ENCODE measurements at places on chromosomes 6 and 20.

DNA sequence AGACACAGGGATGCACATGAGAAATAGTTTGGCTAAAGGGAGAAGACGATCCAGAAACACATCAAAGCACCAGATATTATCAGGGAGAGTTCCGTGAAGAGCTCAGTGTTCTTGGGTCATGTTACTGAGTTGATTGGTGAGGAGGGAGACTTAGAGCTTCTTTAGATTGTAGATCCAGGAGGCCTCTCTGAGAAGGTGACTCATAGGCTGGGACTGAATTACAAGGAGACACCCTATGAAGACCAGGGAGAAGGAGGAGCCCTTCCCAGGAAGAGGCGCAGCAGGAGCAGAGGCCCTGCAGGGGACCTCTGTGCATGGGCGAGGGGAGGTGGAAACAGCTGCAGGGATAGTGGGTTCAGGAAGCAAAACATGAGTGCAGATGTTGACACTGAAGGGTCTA, 196.5 kb downstream of the SLC24A3 start:
- DNase-seq: no peak

DNA sequence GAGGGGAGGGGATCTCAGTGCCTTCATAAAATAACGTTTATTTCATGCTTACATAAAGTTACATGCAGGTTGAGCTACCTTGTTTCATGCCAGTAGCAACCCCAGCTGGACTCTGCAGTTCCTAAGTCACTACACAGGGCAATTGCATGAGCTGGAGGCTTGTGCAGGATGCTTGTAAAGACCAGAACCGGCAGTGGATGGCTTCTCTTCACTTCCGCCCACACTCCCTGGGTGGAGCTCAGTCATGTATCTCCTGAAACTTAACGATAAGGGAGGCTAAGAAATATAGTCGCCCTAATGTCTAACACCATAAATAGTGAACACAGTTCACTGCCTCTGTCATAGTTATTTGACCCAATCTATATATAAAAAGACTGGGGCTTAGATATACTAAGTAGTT, 99.4 kb upstream of the RAB32 start:
- no peak for DNase-seq

GRCh38 chr6:122663981-122664380, 53.8 kb downstream of the PKIB start:
- DNase-seq: no peak

DNA sequence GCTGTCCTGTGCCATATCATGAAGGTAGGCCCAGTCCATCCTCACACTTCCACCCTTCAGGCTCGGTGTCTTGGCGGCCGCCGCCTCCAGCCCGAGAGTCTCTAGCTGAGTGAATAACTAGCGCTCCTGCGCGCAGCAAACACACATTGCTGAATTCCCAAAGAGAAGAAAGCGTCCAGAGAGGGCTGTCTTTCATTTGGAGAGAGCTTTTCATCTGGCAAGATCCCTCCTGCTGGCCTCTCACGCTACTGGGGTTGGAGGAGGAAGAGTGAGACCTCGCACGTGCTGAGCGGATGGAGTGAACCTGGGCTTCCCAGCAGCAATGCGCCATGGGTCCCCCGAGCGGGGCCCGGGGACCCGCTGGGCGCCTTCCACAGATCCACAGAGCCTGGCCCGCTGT, 73.2 kb downstream of the NCR2 start:
- DNase-seq: no peak

- no peak for DNase-seq
Observed at GRCh38 chr6:158780988-158781691, 38.0 kb downstream of the EZR start.

- no peak for DNase-seq
Observed at GRCh38 chr6:25748049-25748448, 6.5 kb upstream of the SLC17A4 start.

DNA sequence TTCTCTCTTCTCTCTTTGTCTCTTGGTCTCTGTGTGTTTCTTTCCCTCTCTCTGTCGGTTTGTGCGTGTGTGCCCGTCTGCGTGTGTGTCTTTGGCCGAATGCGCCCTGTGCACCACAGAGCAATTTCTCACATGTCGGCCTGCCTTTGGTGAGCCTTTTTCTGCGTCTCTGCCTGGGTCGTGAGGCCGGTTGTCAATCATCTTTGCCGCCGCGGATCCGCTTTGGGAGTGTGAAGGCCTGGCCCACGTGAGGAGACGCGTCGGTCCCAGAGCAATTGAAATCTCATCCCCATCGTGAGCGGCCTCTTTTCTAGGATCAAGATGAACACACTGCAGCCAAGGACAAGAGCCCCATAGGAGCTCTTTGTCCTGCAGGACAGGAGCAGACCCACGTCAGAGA, 580.7 kb upstream of the ZNF337 start:
- DNase-seq: no peak

GRCh38 chr20:378961-379336, 1.6 kb upstream of the TRIB3 start:
- DNase-seq: no peak

DNA sequence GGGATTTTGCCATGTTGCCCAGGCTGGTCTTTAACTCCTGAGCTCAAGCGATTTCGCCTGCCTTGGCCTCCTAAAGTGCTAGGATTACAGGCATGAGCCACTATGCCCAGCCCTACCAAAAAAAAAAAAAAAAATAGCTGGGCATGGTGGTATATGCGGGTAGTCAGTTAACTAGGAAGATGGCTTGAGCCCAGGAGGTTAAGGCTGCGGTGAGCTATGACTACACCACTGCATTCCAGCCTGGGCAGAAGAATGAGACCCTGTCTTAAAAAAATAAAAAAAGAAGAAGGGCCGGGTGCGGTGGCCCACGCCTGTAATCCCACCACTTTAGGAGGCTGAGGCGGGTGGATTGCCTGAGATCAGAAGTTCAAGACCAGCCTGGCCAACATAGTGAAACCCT, 50.2 kb downstream of the ELOVL2 start:
- DNase-seq: no peak

DNA sequence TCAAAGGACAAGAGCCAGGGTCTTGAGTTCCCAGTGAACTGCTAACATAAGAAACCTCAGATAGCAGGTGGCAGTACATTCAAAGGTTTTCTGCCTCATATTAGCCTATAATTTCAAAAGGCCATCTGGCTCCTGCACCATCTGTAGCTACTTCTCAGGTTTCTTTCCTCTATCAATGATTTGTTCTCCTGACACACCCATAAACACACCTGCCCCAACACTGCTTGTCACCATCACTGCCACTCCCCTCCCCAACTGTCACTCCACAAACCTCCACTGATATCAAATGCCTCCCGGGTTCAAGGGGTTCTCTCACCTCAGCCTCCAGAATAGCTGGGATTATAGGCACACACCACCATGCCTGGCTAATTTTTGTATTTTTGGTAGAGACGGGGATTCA, 152.7 kb upstream of the SLC22A16 start:
- DNase-seq: no peak

DNA sequence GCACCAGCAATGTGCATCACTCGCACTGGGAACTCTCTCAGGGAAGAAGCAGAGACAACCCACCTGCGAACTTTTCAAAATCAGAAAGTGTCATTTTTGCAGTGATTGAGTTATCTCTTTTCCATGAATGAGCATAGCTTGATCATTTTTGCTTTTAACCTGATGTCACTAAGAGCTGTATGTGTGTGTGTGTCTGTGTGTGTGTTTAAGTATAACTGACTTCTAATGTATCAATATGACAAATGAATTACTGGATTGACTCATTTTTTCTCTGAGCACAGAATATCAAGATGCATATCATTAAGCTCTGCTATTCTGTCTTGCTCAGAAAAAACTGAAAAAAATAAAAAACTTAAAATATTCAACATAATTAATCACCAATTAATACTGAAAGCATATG, 548.9 kb upstream of the MARCKS start:
- no peak for DNase-seq

DNA sequence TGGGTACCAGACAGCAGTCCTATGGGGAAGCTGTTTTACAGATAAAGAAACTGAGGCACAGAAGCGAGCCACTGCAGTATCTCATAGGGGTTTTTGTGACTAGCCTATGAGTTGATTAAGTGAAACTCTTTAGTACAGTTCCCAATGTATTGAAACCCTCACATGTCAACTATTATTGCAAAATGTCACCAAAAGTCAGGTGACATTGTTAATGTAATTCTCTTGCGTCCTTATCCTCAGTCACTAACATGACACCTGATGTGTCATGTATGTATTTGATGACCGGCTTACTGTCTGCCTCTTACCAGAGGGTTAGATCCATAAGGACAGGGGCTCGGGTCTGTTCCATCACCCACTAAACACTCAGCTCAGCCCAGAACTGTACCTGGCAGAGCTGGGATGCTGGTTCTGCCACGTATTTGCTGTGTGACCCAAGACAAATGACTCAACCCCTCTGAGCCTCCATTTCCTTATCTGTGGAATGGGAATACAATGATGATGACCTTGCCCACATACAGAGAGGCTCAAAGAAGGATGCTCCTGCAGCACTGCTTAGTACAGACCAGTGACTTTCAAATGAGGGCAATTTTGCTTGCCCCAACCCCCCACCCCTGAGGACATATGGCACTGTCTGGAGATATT, 32.9 kb downstream of the PREX1 start:
- DNase-seq: no peak

DNA sequence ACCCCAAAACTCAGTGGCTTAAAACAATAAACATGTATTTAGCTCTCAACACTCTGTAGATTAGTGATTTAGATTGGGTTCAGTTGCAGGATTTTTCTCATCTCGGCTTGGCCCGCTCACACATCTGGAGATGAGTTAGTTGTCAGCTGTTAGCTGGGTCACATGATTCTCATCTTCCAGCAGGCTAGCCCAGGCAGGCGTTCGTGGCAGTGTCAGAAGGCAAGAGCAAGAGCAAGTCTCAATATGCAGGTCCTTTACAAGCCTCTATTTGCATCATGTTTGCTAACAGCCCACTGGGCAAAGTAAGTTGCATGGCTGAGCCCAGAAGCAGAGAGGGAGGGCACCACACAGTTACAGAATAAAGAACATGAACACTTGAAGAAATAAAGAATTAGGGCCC, 83.6 kb upstream of the MYLIP start:
- no peak for DNase-seq

GRCh38 chr6:13243033-13243432, 85.3 kb downstream of the TBC1D7 start:
- DNase-seq: no peak

DNA sequence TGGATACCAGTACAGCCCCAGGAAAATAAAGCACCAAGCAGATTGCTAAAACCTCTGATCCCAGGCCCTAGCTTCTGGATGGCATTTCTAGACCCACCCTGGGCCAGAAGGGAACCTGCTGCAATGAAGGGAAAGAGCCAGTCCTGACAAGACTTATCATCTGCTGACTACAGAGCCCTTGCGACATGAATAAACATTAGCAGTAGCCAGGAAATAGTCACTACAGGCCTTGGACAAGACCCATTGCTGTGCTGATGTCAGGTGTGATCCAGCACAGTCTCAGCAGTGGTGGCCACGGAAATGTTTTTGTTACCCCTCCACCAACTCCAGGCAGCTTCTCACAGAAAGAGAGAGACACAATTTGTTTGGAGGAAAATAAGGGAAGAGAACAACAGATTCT, 399.3 kb downstream of the HAO1 start:
- no peak for DNase-seq

DNA sequence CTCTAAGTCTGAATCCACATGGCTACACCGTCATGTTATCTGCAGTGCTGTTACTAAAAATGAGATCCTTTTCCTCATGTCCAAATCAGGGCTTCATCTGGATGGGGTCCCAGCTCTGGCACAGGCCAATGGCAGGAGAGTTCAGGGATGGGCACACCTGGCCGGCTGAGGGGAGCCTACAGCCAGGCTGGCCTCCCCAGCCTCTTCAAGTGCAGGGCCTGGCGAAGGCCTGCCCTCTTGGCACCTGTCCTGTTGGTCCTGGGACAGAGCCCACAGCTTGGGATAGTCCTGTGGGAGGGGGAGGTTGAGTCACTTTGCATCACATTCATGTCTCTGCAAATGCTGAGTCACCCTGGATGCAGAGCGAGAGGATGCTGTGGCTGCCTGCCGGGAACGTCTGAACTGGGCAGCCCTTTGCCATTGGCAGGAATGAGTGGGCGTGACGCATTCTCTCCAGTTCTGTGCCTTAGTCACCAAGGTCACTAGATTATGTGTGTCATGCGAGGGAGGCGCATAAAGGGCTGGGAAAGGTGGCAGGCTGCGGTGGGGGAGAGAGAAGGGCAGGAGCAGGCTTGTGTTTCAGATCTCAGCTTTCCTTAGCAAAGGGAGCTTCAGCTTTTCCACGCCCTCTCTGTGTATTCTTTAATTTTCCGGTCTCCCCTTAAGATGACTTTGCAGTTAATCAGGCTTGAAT, 223.2 kb upstream of the ECI2 start:
- DNase-seq: peak; percentile 16

DNA sequence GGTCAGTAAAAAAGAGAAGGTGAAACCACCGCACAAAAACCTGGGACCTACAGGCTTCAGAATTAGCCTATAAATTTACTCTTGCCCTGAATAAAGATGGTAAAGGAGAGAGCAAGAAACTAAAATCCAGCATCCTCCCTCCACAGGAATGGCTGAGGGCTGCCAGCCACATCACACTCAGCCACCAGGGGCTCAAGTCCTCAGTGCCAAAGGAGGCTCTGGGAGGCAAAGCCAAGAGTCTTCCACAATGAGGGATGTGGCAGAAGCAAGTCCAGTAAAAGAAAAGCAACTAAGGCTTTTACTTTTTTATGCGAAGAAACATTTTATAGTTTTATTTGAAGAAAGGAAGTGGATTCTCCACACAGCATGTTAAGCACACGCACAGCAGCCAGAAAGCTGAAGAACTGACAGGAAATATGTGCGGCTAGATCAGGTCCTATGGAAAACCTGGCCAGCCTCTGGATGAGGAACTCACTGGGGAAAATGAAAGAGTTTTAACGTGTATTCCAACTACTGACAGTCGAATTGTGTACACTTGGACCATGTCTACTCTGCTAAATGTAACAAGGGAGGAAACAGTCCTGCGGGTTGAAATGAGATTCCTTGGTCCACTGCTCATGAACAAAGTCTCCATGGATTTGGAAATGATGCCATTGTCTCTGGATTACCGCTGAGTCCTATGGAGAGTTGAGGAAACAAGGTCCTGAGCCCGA, 219.4 kb upstream of the SSTR4 start:
- no peak for DNase-seq

DNA sequence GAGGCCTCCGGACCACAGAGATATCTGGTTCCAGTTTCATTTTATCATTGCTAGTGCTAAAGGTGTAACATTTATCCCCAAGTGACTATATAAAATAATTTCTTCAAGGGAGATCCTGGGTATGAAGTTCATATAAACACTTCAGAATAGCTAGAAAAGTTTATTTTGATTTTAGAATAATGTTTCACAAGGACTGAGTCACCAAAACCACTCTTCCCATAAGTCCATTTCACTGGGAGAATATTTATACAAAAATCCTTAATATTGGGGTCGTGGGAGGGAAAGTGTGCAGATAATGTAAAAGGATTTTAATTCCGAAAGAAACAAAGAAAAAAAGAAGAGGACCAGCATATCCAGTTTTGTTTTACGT, 128.1 kb downstream of the ISM1 start:
- DNase-seq: no peak

- DNase-seq: no peak
Observed at GRCh38 chr6:35044761-35045421, 96.2 kb downstream of the TCP11 start.

All from esophagus squamous epithelium (tissue), 5 donors.